ENCODE measurements at places on chromosomes 5 and 9.

DNA sequence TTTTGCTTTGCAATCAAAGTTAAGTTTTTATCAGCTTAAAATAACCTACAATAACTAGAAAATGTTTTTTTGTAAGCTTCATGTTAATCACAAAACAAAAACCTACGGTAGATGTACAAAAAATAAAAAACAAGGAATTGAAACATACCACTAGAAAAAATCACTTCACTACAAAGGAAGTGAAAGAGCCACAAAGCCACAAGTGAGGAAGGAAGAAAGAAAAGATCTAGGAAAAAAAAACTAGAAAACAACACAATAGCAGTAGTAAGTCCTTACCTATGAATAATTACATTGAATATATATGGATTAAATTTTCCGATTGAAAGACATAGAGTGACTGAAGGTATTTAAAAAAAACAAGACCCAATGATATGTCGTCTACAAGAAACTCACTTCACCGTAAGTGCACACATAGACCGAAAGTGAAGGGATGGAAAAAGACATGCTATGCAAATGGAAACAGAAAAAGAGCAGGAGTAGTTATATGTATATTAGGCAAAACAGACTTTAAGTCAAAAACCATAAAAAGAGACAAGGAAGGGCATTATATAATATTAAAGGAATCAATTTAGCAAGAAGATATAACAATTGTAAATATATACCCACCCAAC, 13.4 kb upstream of the ZDHHC21 start:
- no peak for DNase-seq

GRCh38 chr9:137575364-137575715, 3.4 kb downstream of the DPH7 start:
- no peak for DNase-seq

DNA sequence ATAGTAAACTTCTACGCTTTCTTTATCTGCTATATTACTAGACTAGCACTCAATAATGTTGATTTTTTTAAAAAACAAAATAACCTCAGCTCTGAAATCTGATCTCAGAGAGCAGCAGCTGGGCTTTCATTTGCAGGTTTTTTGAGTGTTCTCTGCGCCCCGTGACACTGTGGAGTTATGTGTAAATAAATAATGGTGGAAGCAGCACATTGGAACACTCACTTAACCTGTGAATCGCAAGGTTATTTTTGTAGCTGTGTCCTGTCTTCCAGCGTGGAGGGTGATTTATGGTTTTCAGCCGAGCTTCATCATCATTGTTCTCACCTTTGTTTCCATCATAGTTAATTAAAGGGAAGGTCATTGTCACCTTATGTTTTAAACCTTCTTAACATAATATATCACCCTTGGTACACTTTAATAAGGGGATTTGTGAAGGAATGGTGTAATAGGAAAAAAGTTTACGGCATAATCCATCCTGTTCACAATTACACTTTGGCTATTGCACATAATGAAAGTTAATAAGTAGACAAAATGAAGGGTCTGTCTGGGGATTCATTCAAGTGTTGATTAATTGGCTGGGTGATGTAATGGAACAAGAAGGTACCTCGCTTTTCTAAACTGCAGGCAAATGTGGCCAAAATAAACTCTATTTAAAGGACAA, 493.3 kb upstream of the ADAMTS16 start:
- DNase-seq, result no peak

DNA sequence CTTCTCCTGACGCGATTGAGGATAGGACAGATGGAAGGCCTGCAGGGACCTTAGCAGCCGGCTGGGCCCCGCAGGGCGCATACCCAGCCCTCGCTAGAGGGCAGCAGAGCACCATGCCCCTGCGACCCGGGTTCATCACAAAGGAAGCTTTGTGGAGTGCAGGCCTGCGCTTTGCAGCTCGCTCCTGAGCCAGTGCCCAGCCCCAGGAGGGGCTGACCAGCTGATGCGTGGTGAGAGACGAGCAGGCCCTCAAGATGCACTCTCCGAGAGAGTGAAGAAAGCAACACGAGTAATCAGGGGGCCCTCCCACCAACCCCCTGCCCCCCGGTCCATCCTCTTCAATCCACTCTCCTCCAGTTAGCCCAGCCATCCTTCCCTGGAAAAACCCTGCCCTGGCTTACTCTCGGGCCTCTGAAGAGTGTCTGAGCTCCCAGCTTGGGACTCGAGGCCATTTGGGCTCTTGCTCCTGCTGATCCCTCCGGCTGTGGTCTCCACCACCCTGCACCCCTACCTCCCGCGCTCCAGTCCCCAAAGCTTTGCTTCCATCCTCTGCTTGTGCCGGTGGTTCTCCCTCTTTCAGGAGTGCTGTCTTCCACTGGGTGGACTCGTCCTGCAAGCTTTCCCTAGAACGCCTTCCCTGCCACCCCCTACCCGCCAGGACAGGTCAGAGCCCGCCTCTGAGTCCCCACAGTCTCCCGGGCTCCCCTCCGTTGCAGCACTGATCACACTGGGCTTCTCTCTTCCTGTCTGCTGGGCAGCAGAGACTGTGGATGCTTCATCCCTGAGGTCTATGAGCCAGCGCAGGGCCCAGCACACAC, 9.1 kb upstream of the KIF12 start:
- DNase-seq, result peak; percentile 77

DNA sequence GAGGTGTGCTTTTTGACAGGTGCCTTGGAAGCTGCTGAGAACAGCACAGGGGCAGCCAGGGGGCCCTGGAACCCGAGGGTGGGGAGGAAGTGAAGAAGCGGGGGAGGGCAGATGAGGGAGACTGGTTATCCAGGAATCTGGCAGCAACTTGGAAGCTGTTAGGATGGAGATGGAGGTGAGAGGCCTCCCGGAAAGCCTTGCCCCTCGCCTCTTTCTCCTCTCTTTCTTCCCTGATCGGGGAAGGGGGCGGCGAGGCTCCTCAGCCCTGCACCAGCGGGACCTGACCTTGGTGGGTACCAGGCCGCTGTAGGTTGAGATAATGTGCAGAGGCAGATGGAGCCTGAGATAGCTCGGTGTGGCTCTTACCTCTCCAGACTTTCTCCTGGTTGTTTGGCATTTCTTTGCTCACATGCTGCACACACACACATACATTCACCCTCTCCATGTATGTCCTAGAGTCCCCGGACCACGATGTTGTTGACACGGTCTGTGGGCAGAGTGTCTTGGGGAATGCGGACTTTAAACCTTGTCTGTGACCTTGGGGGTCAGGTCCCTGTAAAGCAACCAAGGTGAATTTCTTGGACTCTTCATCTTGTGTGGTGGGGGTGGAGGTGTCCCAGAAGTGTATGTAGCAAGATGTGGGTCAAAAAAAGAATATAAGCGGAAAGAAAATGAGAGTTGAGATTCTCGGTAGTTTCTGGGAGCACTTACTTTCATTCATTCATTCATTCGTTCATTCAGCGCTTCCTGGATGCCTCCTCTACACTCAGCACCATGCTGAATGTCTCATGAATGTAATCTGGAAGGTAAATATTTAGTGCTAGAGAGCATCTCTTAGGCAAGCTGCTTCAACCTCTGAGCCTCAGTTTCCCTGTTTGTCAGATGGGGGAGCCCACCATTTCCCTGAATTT, 1.6 kb downstream of the WWC1 start:
- no peak for DNase-seq

DNA sequence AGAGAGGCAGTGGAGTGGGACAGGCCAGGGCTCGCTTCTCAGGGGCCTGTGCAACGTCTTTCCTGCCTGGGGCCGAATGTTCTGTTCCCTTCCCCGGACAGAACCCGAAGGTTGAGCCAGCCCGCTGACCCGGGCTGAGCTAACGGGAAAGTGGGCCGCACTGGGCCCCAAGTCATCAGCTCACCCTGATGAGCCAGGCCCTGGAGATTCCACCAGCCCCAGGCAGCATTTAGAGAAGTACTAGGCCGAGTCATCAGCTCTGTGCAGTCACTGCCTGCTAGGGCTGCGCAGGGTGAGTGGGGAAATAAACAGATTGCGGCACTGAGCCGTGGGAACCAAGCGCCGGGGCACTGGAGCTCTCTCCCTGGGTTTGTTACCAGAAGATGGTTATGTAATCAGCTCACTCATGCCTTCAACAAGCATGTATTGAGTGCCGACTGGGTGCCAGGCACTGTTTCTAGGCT, 29.1 kb upstream of the DUSP1 start:
- DNase-seq, result peak; percentile 78

- DNase-seq, result no peak
Observed at GRCh38 chr9:87372356-87372851, 125.3 kb upstream of the DAPK1 start.

DNA sequence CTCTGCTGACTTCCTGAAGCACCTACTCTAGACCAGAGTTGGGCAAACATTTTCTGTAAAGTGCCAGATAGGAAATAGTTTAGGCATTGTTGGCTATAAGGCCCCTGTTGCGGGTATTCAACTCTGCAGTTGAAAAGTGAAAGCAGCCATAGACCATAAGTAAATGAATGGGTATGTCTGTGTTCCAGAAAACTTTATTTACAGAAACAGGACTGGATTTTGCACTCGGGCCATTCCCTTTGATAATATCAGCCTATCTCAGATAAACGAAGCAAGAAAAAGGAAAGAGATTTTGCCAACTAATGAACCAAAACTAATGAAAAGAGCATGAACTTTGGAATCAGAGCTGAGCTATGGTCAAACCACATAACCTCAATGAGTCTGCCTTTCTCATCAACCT, 184.4 kb downstream of the SAXO1 start:
- no peak for DNase-seq

DNA sequence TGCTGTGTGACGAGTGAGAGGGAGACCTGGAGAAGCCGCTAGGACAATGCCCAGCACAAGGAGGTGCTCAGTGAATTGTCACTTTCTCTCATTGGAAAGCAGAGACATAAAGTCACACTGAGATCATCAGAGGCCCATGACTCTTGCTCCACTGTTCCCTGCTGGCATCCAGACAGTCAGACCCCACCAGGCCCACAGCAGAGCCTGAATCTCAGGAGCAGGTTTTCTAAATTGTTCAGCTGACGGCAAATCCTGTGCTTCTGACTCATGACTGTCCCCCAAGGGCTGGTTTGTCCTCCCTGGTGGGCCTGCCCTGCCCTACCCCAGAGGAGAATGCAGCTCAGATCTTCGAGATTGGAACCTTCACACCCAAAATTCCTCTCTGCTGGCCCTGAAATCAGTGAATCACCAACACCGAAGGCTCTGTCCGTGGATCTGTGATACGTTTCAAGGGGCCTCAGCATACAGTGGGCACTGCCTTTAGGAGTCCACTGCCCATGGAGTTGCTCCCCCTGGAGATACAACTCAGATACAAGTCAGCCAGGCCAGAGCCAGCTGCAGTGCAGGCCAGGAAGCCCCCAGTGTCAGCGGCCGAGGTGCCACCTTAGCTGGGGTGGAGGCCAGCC, 2.7 kb downstream of the PTGES start:
- DNase-seq, result peak; percentile 67

- no peak for DNase-seq
Observed at GRCh38 chr5:159043590-159043989, 56.1 kb downstream of the EBF1 start.

DNA sequence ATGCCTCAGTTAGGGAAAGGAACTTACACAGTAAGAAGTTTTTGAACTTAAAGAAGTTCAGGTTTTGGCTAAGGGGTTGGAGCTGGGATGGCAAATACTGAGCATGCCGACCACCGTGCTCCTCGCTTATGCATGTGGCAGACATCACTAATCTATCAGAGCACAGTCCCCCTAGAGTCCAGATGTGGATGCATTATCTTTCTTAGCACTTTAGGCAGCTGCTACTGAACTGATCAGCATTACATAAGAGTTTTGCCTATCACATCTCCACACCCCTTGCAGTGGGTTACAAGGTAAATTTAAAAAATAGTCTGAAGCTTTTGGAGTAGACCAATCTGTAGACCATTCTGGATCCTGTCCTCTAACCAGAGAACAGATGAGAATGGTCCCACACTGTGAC, 22.4 kb downstream of the MACIR start:
- DNase-seq, result no peak

DNA sequence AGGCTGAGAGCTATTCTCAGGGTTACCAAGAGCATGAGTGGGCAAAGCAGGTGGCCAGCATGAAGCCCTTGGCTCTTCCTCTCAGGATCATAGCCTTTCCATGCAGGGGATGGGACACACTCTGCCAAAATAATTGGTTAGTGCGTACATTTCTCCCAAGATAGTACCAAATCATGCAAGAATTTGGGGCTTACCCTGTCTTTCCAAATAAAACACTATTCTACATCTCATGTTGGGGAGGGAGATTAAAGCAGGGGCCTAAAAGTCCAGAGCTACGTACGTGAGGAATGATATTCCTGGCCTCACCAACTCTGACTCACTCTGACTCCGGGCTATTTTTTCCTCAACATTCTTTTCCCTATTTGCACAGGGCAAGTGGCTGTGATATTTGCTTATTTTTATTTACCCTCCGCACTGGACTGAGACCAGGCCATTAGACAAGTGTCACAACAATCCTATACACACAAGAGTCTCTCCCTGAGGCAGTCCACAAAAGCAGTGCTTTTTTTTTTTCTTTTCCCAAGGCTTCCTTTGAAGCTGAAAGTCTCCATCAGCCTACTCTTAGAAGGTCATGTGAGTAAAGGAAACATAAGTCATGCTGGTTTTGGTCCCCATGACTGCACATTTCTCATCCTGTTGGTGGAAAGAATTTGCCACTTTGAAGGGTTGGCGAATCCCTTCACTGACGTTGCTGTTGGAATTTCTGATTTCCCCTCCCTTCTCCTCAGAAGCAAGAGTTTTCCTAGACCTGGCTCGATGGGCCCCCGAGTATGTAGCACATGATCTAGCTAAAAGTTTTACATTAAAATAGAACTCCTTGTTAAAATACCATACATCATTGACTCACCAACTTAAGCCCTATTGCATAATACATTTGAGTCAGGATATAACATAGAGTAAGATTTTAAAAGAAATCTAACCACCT, 40.0 kb downstream of the TMEM252 start:
- peak; percentile 47 for DNase-seq

GRCh38 chr5:55191165-55191564, 18.2 kb upstream of the CDC20B start:
- DNase-seq, result no peak

DNA sequence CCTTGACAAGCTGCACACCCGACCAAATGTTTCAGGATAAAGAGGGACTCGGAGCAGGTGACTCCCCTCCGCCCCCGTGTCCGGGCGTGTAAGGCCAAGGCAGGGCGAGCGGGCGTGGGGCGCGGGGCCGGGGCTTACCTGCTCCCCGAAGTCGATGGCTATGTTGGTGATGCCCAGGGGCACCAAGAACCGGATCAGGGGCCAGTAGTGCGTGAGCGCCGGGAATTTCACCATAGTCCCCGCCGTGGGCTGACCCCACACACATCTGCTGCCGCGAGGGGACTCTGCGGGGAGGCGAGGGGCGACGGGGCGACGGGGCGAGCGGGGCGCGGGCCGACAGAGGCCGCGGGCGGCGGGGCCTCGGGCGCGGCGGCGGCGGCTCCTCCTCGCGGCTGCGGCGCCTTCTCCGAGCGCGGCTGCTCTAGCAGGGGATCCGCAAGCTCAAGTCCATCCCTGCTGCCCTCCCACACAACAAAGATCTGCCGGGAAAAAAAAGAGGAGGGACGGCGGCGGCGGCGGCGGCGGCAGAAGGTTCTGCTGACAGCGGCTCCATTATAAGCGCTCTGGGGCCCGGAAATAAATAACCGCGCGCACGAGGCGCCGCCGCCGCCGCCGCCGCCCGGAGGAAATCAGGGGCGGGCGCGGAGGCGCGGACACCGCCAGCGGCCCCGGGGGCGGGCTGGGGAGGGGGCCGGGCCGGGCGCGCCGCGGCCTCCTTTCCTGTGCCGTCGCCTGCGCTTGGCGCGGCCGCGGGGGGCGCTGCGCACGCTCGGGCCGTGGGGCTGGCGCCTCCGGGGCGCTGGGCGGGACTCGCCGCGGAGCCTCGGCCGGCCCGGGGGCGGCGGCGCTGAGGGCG, at the start of gene ANKH:
Gene ANKH (minus strand): TSS at position 565 of the 856 bp plus-strand sequence. CDS start 331 bp downstream, at position 234.
- peak; percentile 70 for DNase-seq

Data from fibroblast of upper back skin (primary cell).